ENCODE measurements at places on chromosomes 2 and 18. TPM values are rescaled to one million over a fixed set of nuclear protein-coding genes. Genes with fewer than 3 reads are reported as not detected.

Gene AFF3
- total RNA-seq: not detected

Gene TDRD15
- not detected for total RNA-seq

Gene TUBB8B
- not detected for total RNA-seq

Gene LIMS3
- 0.20 TPM for total RNA-seq

Gene ALLC
- not detected for total RNA-seq

Gene C2orf78
- total RNA-seq: not detected

Gene PHOSPHO2
- 2.0 TPM for total RNA-seq

Gene GREB1L
- total RNA-seq: 1.8 TPM

Gene SCYGR4
- not detected for total RNA-seq

Gene CRACDL
- total RNA-seq: not detected

Gene WDR43
- total RNA-seq: 159 TPM

Gene CEP192
- total RNA-seq: 28.7 TPM

Gene KCNJ3
- total RNA-seq: not detected

Gene ATOH8
- total RNA-seq: 5.5 TPM

Gene RGPD5
- total RNA-seq: 14.0 TPM

Gene CLASP1
- total RNA-seq: 40.1 TPM

Gene ADRA2B
- total RNA-seq: not detected

Gene CNTNAP5
- total RNA-seq: not detected

Gene CDC42EP3
- total RNA-seq: 11.9 TPM

Gene CD226
- total RNA-seq: 0.59 TPM

Gene GRB14
- 0.37 TPM for total RNA-seq

Gene DSG4
- total RNA-seq: not detected

Gene ZEB2
- total RNA-seq: 79.4 TPM

Gene MYL12B
- 184 TPM for total RNA-seq

Gene ZAP70
- not detected for total RNA-seq

Gene ADAM23
- total RNA-seq: 3.7 TPM

Gene TMEM178A
- total RNA-seq: 0.39 TPM

Gene TEKT4
- not detected for total RNA-seq

Gene TLX2
- total RNA-seq: under 0.01 TPM

Gene FZD7
- total RNA-seq: 7.0 TPM

Gene LYG2
- total RNA-seq: not detected

All from subcutaneous preadipocyte (primary cell).